ENCODE measurements at places on chromosomes 11 and 22. TPM values are rescaled to one million over a fixed set of nuclear protein-coding genes. Genes with fewer than 3 reads are reported as not detected.

- DNase-seq = peak; percentile 79
These were observed 19.9 kb downstream of the TRIM44 start for GRCh38 chr11:35682230-35683173.

DNA sequence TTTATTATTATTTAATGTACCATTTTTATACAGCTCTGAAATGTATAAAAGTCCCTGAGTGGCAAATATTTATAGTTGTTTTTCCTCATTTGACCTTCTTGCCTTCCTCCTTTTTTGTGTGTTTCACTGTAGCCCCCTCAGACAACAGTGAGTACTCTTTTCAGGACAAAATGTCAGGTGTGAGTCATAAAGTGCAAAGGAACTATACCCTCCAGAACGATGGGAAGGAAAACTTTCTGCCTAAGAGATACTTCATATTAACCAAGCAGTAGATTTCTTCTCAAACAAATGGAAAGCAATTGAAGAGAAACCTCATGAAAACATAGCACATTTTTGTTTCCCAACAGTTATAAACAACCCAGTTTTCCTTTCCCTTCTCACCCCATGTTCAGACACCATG, 16.1 kb upstream of the MS4A7 start:
- no peak for DNase-seq

DNA sequence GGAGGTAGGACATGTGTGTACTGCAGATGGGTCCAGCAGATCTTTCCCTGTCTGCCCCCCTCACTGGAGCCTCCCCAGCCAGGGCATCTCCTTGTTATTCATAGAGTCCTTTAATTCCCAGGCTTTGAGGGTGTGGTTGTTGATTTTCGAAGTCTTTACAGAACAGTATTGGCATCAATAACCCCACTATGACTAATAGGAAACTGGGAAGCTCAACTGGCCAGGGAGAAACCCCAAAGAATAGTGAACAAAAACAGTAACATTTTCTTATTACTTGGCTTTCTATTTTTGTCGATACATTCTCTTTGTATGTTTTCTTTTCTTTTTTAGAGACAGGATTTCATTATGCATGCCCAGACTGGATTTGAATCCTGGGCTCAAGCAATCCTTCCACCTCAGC, 57.9 kb downstream of the NF2 start:
- DNase-seq = no peak

DNA sequence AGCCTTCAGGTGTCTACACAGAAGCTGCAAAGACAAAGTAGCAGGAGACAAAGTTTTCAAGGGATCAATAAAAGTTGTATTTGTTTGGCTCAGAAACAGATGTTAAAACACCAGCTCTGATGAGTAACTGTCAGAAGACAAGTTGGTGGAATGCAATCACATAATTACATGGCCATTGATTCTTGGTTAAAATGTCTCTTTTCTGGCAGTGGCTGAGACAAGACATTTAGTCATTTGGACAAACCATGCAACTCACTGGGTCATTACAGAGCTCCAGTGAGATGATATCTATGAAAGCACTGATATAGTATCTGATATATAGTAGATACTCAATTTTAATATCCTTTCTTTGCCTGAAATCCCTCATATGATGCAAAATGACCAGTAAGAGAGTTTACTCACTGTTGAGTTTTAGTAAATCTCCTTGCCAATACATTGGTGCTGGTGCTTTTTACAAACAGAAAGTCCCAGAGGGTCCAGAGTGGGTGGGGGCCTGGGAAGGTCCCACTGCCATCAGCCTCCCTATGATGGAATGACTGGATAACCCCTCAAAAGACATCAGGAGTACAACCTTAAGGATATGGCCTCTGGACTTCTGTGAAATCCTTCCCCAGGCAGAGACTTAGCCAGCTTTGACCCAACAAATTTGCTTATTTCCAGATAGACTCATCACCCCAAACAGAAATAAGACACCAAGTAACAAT, 95.0 kb downstream of the SLC1A2 start:
- DNase-seq = no peak

GRCh38 chr11:45133878-45134277, 12.6 kb upstream of the PRDM11 start:
- DNase-seq = no peak

GRCh38 chr11:111010391-111011274, 234.9 kb upstream of the POU2AF2 start:
- no peak for DNase-seq

DNA sequence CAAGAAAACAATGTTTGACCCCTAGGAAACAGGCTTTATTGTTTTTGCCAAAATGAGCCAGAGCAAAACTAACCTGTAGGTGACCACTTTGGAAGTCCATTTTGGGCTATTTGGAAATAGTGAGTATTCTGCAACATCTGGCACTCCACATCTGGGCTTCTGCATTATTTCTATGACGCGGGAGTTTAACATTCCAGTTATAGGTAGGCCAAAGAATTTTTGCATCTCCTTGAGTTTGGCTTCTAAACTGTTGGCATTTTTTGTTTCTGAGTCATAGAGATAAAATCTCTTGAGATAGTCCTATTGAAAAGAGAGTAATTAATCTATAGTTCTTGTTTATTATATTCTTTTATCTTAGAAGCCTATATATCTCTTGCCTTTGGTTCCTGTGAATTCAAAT, 2.9 kb downstream of the MMP7 start:
- no peak for DNase-seq

GRCh38 chr11:69220561-69221051, 64.9 kb downstream of the SMIM38 start:
- no peak for DNase-seq

DNA sequence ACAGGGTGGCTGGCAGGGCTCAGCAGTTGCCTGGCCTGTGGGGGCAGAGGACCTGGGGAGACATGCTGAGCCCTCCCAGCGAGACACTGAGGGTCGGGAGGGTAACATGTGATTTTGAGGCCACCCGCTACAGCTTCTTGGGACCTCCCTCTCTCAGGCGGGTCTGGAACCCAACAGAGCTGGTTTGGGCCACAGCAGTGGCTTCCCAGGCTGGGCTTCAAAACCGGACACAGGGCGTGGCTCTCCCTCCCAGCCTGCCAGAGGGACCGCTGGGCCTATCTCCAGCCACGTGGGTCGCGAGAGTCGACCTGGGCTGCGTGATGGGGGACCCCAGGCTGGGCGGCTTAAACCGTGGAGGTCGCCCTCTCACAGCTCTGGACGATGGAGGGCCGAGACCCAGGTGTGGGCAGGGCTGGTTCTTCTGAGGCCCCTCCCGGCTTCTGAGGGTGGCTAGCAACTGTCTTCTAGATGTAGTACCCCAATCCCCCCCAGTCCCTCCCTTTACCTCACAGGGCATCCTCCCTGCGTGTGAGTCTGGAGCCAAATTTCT, 91.7 kb downstream of the KCNQ1 start:
- no peak for DNase-seq

Gene CARD10
- 3.4 TPM for total RNA-seq

Gene FBXO3
- total RNA-seq = 52.0 TPM

Gene ME3
- 89.6 TPM for total RNA-seq

Gene PRODH
- total RNA-seq = 12.3 TPM
